ENCODE measurements at places on chromosomes 7 and 10.
A peak's percentile ranks its signal among the peaks of the same experiment; 100 is the strongest.

- no peak for DNase-seq
Measured at GRCh38 chr10:4243169-4243568, 458.2 kb upstream of the KLF6 start.

GRCh38 chr7:132576721-132577085 is 433 bp upstream of the PLXNA4 start:
- DNase-seq, result no peak

DNA sequence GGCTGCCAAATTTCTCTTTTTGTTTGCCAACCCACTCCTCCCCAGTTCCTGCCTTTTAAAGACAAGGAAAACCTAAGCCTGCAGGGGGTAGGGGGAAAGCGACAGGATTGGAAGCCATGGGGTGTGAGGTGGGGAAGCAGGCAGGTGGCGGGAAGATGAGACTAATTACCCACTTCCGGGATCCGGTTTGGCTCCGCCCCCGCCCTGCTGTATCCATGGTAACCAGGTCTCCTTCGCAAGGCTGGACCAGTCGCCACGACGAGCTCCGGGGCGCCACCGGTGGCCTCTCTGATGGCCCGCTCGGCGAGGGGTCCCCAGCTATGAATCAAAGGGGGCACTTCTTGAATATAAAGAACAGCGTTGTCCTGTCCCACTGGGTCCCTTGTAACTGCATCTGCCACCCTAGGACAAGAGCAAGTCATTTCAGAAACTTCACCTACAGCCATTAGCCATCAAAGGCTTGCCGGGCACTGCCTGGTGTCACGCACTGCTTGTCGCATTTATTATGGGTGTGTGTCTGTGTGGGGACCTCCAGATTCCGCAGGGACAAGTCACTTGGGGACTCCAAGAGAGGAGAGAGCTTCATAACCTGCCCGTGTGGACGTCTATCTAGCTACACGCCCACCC is 55.4 kb upstream of the LMTK2 start:
- peak; percentile 77 for DNase-seq

DNA sequence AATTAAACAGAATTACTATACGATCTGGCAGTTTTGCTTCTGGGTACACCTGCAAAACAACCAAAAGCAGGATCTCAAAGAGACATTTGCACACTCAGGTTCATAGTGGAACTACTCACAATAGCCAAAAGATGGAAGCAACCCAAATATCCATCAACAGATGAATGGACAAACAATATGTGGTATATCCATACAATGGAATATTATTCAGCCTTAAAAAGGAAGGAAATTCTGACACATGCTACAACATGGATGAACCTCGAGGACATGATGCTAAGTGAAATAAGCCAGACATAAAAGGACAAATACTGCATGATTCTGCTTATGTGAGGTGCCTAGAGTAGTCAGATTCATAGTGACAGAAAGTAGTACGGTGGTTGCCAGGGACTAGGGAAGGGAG is 330.7 kb downstream of the PLXNA4 start:
- DNase-seq, result no peak

DNA sequence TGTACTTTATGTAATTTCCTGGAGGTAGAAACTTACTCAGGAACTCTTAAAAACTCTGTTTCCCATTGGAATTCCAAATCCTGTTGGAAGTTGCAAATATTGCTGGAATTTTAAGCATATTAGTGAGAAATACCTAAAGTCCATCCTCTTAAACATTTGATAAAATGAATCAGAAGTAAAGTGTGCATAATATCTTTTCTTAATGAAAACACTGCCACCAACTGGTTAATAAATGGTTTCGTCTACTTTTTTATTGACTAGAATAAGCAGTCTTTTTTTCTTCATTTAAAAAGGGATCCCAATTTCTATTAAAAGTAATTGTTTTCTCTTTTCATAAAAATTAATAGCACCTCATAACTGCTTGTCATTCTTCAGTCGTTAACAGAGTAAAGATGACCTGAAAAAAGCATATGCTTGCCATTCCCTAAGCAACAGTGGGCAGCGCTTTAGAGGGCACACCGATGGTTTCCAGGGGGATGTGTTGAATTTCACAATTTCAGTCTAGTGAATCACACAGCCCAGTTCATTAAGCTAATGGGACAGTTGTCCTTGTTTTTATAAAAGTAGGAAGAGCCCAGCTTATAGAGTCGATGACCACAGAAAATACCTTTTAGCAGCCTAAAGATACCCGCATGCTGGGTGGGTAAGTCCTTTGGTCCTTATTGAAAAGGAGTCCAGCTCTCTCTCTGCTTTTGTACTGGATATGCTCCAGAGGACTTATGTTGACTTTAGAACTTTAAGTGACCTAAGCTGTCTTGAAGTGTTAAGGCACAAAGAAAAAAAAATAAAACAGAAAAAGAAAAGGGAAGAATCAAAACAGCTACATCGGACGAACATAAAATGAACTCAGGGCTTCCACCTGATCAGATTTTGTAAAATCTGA is 28.5 kb downstream of the NPS start:
- DNase-seq, result no peak

DNA sequence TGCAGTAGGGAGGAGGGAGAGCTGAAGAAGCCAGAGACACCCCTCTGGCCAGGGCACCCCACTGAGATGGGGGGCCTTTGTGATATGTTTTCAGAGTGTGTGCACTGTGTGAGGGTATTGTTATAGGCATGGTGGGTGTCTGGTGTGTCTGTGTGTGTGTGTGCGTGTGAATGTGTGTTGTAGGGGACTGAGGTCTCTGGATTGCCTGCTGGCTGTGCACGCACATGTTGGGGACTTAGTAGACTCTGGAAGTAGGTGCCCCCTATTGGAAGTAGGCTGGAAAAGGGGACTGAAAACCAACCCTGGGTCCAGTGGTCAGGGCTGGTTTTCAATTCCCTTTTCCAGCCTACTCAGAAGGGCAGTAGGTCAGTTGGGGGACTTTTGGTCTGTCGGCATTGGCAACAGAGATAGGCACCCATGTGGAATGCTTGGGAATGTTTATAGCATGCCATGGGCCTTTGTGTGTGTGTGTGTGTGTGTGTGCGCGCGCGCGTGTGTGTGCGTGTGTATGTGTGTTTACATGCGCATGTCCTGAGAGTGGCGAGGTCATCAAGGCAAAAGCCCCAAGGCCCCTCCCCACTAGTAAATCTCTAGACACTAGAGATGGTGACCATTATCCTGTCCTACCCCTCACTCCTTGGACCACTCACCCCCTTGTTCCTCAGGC is 78.8 kb downstream of the HIF1AN start:
- no peak for DNase-seq

- no peak for DNase-seq
Measured at GRCh38 chr7:47992446-47992845, 13.0 kb upstream of the HUS1 start.

GRCh38 chr7:78189762-78190161 is 391.2 kb downstream of the PHTF2 start:
- DNase-seq, result no peak

- no peak for DNase-seq
Measured at GRCh38 chr7:106462914-106463482, 178.2 kb upstream of the NAMPT start.

DNA sequence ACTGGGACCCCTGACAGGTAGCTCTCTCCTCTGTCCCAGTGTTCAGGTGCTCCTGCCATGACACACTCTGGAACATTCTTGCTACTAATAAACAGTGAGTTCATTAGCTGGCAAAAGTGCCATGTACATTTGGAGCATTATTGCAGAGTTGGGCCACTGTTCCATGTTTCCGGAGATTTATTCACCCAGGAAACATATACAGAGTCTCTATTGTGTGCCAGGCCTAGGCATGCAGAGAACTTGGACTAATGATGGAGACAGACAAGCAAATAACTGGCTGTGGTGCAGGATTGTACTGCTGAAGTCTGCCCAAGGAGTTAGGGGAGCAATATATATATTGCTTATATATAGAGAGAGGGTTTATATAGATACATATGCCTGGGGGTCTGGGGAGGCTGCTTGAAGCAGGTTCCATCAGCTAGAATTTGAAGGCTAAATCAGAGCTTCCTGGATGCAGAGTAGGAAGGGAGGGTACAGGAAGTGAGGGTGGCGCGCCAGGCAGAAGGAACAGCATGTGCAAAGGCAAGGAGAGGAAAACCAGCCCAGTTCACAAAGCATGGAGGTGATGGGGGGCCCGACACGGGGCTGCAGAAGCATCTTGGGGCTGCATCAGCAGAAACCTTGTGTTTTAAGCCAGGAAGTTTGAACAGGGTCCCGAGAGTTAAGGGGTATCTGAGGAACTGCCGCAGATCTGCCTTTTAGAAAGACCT is 22.7 kb upstream of the EEPD1 start:
- no peak for DNase-seq

GRCh38 chr10:131355056-131355455 is 43.5 kb upstream of the TCERG1L start:
- no peak for DNase-seq

GRCh38 chr10:16663444-16663843 is 141.8 kb upstream of the C1QL3 start:
- no peak for DNase-seq

- no peak for DNase-seq
Measured at GRCh38 chr7:20464891-20465290, 134.2 kb downstream of the ITGB8 start.

DNA sequence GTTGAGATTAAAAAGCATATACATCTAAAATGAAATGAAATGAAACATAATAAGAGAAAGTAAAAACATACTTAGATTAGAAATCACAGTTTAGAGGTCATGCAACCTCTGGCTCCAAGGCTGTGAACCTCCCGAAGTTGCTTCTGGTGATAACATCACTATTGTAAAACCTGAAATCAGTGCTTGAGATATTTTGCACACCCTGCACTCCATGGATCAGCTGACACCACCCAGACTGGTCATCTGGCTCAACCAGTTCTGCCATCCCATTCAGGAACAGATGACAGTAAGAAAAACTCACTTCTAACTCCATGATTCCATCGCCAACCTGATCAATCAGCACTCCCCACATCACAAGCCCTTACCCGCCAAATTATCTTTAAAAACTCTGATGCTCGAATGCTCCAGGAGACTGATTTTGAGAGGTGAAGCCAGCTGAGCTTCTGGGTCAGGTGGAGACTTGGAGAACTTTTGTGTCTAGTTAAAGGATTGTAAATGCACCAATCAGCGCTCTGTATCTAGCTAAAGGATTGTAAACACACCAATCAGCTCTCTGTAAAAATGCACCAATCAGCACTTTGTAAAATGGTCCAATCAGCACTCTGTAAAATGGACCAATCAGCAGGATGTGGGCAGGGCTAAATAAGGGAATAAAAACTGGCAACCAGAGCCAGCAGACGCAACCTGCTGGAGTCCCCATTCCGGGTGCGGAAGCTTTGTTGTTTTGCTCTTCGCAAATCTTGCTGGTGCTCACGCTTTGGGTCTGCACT is 162.6 kb upstream of the MAGI2 start:
- DNase-seq, result no peak

DNA sequence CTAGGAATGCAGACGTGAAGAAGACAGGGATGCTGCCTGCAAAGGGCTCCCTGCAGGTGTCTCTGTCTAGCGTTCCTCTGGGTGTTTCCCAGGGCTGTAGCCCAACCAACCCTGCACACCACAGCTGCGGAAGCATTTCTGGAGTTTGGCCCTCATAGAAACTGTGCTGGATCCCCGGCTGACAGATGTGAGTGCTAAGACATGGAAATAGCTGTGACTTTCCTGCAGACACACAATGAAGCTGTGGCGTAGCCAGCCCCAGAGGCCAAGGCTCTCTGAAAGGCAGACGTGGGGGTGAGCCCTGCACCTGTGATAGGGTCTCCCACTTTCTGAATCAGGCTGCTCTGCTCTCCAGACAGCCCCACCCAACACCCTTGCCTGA is 44.8 kb downstream of the ADCYAP1R1 start:
- no peak for DNase-seq

DNA sequence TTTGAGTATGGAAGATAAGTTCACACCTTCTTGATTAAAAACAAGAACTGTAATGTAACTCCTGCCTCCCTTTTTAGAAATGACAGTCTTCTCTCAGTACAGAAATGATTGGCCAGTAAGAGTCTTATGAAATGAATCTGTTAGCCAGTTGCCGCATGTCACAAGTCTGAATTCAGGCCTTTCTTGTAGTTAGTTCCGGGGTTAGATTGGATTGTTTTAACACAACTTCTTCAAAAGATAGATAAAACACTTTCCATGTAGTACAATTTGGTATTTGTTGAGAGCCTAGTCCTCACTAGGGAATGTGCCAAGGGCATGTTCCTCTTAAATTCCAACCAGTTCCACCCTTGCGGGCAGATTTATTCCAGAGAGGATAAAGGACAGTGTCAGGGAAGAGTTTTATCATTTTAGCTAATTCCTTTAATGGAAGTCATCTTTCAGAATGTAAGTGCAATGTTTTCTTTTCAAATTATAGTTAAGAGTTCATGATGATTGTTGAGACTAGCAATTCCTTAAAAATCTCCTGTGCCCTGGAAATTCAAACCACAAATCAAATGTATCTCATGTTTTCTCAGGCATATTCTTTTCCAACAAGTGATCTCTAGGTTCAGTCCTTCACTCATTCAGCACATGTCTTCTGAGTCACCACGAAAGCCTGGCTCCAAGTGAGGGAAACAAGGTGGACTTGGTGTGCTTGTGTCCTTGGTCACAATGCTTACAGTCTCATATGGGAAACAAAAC is 4.1 kb downstream of the FHIP2A start:
- no peak for DNase-seq

DNA sequence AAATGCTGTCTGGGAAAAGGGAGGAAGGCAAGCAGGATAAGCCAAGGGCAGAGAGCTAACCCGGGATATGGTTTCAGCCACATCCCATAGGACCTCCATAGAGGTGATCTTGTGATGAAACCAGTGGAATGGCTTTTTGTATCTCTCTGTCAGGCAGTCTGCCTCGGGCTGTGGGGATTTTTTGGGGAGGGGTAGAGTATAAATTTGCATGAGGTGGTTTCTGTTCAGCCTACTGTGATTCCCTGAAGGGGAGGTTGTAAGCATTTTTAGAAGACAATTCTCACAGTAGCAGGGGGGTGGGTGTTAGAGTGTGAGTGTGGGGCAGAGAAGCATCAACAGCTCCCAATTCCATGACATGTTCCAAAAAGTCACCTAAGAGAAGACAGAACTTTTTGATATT is 11.8 kb downstream of the OR9A2 start:
- no peak for DNase-seq

Measured in NCI-H526 (cell line).